Activated gamma-delta T cell treated with anti-CD3 and anti-CD28 coated beads, Interleukin-2, amount 50 U/mL, for 16 hours (primary cell): ENCODE measurements at places on chromosomes 12 and 14.

DNA sequence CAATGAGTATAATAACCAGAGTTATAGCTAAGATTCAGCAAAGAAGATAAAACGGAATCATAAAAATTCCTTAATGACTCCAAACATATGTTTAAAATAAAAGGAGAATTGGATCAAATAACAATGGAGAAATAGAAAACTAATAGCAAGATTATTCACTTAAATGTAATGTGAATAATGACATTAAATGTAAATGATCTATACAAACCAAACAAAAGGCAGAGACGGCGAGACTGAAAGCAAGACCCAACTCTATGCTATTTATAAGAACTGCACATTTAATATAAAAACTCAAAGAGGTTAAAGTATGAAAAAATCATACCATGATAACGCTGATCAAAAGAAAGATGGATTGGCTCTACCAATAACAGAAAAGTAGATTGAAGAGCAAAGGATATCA lies 3.9 kb upstream of the TSHR start:
- no peak for DNase-seq

DNA sequence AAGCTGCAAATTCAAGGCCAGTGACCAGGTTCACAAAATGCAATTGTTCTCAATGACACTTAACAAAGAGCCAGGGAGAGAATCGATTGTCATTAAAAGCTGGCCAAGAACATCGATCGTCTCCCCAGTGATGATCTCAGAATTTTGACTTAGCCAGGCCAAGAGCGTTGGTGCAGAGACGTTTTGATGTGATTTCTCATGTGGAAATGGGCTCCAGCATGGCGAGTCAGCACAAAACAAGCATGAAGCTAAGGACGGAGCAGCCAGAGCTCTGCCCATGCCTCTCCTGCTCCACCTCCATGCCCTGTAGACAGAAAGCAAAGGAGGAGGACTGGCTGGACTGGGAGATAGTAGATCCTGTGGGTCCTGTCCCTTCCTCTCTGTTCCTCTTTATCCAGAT lies 270.8 kb downstream of the FOXN3 start:
- DNase-seq: no peak

DNA sequence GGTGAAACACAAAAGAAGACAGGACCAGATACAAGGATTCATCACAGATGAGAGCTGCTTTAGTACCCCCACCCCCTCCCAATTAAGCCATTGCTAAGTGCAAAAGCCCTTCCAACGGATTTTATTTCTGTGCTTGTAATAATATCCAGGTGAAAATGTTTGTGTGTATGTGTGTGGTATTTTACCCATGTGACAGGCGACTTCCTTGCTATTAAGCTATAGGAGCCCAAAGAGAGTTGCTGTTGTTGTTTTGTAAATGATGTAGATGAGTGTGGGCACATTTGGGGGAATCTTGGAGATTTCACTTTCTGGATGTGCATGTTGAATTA lies 3.2 kb upstream of the HOXC4 start:
- no peak for DNase-seq

DNA sequence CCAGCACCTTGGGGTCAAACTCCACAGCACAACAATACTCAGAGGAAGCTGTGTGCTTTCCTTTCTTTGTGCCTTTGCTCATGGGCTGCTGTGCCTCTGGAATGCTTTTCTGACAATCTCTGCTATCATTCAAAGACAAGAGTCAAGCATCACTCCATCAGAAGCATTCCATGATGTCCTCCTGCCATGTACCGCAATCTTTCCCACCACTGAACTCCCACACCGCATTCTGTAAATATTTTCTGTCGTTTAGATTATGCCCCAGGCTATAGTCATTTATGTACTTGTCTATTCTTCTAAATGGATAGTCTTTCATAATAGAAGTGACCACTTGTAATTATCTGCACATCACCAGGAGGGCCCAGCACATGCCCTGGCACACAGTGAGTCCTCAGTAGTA lies 327.8 kb downstream of the PDZRN4 start:
- DNase-seq: no peak

GRCh38 chr12:32454075-32454474 lies 54.7 kb downstream of the FGD4 start:
- DNase-seq: no peak

- DNase-seq: no peak
Measured at GRCh38 chr12:51349026-51349425, 2.5 kb upstream of the CELA1 start.

DNA sequence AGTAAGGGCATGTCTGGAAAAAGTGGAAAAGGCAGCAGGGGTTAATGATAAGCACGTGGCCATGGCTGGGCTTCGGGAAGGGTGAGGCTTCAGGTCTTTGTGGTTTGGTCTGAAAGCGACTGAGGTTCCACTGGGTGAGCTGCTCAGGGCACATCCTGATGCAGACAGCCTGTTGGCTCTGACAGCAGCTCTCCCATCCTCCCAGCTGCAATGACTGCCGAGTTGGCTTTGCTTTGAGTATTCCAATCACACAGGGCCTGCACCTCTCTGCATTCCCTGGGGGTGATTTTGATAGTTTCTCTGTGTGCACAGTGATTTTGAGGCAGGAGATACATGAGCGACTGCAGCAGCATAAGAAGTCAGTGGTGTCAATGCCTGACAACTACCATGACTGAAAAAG lies 390.7 kb downstream of the APAF1 start:
- DNase-seq: no peak

GRCh38 chr12:131134523-131135310 lies 181.0 kb downstream of the ADGRD1 start:
- DNase-seq: no peak

DNA sequence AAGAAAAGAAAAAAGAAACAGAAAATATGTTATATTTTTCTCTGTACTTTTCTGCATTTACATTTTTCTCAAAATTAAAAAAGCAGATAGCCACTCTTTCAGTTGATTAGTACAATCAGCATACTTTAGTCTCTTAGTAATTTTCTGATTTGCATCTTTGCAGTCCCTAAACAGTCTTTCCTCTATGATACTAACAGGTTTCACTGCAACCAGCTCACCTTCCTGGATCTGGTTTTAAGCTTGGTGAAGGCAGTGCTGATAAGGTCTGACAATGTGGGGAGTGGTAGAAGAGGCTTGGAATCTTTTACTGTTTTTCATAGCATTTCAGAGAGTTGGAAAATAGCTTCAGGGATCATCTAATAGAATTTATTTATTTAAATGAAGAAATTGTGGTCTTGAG lies 457.6 kb downstream of the ZFP36L1 start:
- DNase-seq: no peak

- DNase-seq: no peak
Measured at GRCh38 chr12:69329669-69330428, 18.3 kb upstream of the LYZ start.

DNA sequence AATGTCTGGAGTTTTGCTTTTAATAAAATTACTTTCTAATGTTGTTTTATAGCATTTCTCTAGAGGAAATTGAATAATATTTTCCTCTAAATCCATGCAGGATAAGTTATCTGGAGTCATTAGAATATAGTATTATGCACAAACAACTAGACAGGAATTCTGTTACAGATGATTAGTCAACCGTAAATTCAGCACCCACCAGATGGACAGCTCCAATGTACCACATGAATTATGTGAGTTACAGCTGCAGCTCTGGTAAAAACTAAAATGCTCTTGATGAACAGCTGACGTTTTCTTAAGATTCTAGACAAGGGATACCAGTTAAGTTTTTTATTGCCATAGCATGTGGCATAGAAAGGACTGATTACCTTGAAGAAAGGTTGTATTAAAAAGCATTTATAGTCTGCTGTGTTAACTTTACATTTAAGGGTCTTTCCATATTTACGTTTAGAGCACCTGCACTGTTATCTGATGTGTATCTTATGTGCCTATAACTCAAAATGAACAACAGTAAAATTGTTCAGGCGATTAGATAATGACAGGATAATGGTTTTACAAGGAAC lies 321.4 kb upstream of the LRFN5 start:
- no peak for DNase-seq

GRCh38 chr14:105447651-105448640 lies 26.7 kb upstream of the CRIP2 start:
- no peak for DNase-seq

DNA sequence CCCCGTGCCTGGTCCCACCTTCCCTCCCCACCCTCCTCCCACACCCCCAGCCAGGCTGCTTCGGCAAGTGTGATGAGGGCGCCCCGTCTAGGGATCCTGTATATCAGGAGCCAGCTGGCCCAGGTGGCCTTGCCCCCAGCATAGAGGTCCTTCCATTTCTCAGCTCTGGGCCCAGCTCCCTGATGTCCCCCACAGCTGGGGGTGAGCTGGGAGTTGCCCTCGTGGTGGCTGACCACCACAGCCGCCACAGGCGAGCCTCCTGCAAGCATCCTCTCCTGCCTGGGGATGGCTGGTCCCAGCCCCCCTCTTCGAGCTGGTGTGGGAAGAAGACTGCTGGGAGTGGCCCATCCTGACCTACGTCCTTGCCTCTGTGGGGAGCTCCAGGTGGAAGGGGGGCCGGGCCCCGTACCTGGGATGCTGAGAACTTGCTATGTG lies 7.4 kb downstream of the ASPG start:
- DNase-seq: no peak

- no peak for DNase-seq
Measured at GRCh38 chr12:91868054-91868453, 277.6 kb downstream of the BTG1 start.

DNA sequence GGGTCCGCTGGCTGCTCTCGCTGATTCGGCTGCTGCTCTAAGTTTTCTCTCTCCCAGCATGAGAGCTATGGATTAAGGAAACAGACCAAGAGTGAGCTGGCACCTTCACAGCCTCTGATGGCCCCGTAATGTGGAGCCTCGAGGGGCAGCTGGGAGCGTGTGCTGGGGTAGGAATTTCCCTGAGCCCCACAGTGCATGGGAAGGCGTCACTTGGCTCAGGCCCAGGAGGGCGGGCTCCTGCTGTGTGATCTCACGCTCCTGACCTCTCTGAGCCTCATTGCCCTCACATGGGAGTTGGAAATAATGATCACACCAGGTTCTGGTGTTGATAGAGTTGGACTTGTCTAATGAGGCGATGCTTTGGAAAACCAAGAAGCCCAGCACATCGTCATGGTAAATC lies 238.6 kb upstream of the CRY1 start:
- no peak for DNase-seq

DNA sequence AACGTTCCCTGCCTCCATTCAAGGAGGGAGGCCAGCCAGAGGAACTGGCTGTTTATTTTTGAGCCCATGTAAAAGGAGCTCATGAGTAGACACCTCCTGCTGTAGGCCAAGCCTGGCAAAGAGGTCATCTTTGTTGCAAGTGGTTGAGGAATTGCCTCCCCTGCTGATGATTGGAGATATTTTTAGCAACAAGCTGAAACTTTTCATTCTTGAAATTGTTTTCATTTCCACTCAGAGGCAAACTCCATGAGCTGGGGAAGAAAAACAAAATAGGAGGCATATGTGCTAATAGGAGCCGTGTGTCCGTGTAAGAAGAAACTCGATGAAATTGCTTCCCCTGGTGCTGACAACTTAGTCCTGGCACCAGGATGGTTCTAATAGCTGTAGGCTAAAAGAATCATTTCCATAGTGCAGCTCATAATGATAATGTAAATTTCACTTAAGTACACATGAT lies 440.1 kb upstream of the FAR2 start:
- no peak for DNase-seq

DNA sequence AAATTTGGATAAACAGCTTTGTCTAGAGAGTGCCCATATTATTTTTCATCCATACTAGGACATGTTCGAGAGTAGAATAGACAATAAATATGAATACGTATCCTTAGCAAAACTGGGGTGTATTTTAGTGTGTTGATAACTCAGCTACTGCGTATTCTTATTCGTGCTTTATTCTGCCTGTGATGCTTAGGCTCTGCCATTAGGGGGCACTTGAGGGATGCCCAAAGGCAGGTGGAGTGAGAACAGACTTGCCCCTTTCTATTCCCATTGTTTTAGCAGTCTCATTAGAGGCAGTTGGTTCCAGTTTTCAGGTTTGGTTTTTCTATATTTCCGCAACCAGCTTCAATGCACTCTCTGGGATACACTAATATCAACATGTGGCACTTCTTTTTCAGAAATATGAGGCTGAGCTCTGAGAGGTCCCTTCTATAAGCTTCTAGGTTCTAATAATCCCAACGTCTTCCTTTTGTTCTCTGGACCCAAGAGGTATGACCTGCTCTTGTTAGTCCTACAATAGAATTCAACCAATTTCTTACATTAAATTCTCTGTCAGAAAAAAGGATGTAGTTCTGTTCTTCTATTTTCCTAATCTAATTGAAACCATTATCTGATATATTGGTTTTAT lies 985.7 kb upstream of the FBXO33 start:
- DNase-seq: no peak

DNA sequence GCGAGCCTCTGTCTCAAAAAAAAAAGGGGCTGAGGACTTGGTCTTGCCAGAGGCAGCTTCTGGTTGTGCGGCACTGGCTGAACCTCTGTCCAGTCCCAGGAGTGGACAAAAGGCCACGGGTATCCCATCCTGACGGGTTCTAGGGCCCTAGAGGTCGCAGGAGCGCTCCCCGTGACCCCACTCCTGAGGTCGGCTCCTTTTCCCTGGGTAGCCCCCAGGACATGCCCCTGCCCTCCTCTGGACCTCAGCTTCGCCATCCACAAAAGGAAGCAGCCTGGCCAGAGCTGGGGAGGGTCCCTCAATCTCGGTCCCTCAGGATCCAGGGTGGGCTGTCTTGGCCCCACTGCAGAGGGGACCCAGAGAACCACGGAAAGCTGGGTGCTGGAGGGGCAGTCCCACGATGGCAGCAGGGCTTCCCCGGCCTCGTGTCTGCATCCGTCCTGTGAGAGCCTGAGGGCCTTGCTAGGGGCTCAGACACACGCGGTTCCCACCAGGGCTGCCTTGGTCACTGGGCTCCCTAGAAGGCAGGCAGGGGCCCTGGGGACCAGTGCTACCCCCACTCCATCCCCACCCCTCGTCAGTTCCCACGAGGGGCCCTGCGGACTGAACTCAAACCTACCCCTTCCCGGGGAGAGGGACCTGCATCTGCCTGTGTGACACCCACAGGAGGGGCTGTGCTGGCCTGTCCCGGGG lies 31.1 kb downstream of the ASCL4 start:
- DNase-seq: no peak

- DNase-seq: no peak
Measured at GRCh38 chr14:104864267-104865080, 594 bp upstream of the CEP170B start.

DNA sequence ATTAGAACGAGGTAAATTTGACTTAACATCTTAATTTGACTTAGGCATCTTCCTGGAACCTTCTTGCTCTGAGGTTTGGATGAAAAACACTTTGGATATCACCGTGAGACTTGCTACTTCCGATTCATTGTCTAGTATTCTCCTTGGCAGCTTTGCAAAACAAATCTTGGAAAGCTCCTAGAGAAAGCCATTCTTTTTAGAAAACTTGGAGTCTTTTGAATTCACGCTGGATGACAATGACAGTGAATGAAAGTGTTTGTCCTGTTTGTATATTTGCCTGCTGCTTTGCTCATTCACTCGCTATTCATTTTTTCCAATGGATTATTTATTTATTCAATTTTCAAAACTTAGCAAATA lies 222.1 kb upstream of the HMGA2 start:
- no peak for DNase-seq
